ENCODE measurements at places on chromosomes 2 and 18.

GRCh38 chr2:60445684-60446179 is 107.7 kb downstream of the BCL11A start:
- DNase-seq, result peak; percentile 29

DNA sequence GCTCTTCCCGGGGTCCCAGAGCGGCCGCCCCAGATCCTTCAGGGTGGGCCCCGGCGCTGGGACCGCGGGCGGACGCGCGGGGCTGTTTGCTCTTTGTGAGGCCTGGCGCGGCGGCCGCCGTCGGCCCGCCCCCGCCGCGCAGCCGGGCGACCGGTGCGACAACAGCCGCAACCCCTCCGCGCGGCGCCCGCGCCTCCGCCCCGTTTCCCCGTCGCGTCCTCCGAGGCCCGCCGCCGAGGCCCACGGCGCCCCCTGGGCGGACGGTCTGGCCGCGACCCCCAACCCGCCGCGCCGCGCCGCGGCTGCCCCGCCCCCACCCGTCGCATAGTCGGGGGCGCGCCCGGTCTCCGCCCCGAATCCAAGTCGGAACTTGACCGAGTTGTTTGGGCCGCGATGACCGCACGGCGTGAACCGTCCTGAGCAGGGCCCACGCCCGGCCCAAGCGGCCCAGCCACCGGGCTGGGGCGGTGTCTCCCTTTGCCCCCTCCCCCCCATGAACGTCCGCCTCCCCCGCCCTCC is 448 bp downstream of the YPEL5 start:
- DNase-seq, result no peak

DNA sequence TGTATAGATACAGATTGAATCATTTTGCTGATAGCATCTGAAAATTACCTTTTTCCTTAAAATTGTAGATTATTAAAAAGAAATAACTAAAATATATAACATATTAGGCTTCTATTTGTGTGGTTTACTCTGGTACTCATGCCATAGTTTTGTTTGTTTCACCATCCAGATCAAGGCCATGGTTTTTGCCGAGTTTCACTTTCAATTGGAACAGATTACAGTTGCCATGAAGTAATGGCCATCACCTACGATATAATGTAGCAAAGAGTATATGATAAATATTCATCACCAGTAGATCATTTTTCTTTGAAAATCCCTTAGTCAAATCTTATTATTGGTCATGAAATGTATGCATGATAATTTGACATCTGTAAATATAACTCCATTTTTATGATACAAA is 11.9 kb upstream of the DNAH7 start:
- no peak for DNase-seq

GRCh38 chr2:110897966-110898365 is 165.6 kb downstream of the ACOXL start:
- no peak for DNase-seq

DNA sequence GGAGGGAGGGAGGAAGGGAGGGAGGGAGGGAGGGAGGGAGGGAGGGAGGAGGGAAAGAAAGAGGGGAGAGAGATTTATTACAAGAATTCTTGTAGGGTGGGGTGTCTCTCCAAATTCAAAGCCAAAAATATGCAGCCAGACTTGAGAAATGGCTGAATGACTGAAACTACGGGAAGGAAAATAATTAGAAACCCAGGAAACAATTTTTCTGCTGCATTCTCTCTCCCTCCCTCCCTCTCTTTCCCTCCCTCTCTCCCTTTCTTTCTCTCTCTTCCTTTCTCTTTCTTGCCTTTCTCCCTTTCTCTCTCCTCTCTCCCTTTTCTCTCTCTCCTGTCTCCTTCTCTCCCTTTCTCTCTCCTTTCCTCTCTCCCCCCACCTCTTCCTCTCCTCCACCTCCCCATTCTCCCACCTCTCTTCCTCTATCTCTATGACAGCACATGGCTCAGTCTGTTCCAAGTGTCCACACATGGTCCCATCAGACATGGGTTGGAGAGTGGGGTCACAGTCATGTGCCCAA is 218.7 kb downstream of the C1D start:
- DNase-seq, result no peak

GRCh38 chr2:207892716-207893402 is 123.2 kb upstream of the FZD5 start:
- DNase-seq, result no peak

GRCh38 chr2:51795248-51795888 is 763.4 kb upstream of the NRXN1 start:
- no peak for DNase-seq

GRCh38 chr2:59892398-59892797 is 661.1 kb downstream of the BCL11A start:
- no peak for DNase-seq

- peak; percentile 82 for DNase-seq
These were observed 145.2 kb downstream of the DTNB start for GRCh38 chr2:25528173-25528572.

DNA sequence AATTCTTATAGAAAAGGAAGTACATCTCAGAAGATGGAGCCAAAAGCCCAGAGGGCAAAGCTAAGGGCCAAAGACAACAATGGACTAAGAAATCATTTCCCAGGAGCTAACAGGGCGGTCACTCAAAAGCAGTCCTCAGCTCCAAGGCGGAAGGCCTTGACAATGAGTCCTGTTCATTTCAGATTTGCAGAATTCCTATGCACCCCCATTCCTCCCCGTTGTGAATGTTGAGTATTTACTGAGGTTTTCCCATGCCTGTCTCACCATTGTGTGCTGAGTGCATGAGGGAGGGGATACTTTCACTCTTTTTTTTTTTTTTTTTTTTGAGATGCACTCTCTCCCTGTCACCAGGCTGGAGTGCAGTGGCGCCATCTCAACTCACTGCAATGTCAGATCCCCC is 18.8 kb upstream of the DTNB start:
- DNase-seq, result peak; percentile 29

GRCh38 chr2:23541503-23542229 is 156.7 kb downstream of the KLHL29 start:
- DNase-seq, result peak; percentile 55

- DNase-seq, result no peak
These were observed 54.2 kb downstream of the MRPL35 start for GRCh38 chr2:86253424-86253823.

DNA sequence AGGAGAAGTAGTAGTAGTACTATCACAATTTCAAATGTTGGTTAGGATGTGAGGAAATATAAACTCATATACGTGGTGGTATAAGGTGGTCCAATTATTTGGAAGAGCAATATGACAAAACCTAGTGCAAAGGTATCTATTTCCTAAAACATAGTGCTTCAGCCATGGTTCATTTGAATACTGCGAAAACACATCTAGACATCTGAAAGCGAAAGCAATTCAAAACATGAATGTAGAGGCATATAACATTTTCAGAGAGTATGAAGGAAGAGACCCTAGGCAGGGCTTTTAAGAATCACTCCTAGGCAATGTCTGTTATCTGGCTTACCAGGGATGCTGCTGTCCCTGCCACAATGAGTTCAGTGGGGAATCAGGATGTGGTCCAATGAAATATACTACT is 1085.8 kb downstream of the TDRD15 start:
- no peak for DNase-seq

- DNase-seq, result no peak
These were observed 118.9 kb upstream of the FOSL2 start for GRCh38 chr2:28273751-28274150.

Measured in fibroblast of skin of back (primary cell).